Immature natural killer cell (primary cell): ENCODE measurements at places on chromosomes 7 and 10.

GRCh38 chr7:120877701-120878100 lies 19.8 kb upstream of the TSPAN12 start:
- no peak for DNase-seq

DNA sequence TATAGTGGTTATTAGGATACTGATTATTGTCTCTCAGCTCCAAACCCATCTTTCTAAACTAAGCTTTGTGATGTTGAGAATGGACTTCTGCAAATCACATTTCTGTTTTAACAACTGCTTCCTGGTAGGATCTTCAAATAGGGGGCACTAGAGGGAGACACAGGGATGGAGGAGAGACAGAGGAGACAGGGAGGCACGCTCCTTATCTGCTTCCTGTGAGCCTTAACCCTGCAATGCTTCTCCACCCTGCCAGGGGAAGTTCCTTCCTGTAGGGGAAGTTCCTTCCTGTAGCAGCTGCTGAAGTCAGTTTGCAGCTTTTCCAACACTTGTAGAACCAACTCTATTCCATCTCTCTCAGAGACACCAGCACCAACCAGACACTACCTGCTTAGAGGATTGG lies 847.2 kb downstream of the CCSER2 start:
- DNase-seq, result no peak

DNA sequence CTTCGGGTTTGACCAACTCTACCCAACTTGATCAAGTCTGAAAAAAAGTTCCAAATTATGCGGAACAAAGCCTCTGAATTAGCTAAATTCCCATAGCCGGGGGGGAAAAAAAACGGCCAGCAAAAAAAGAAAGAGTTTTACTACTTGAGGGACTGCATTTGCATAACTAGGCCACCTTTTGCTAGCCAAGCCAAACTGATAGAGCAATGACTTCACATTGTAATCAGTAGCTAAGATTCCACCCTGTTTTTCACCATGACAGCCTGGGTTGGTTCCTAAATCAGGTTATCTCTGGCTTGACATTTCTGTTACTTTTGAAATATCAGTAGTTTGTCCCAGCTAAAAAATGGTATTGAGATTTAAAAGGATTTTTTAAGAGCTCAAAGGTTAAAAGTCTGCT lies 31.4 kb upstream of the CREB3L2 start:
- no peak for DNase-seq

- DNase-seq, result no peak
Measured at GRCh38 chr10:43684292-43684559, 35.5 kb upstream of the ZNF32 start.

- peak; percentile 37 for DNase-seq
Measured at GRCh38 chr10:133400624-133401424, 6.9 kb downstream of the MTG1 start.

DNA sequence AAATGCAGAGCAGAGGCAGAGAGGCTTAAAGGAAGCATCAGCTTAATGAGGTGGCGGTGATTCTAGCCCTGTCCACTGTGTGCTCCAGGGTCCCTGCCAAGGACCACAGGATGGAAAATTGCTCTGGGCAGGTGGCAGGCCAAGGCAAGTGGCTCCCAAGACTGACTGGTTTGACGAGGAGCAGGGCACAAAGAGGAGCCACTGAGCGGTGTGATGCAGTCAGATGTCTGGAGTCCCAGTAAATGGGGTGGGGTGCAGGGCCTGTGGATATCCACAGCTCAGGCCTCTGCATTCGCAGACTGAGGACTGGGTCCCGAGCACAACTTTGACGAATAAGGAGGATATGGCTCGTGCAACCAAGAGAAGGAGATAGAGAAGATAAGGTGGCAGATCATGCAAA lies 385.6 kb downstream of the PLXNA4 start:
- DNase-seq, result no peak

- DNase-seq, result no peak
Measured at GRCh38 chr7:21944616-21945453, 864 bp downstream of the CDCA7L start.

DNA sequence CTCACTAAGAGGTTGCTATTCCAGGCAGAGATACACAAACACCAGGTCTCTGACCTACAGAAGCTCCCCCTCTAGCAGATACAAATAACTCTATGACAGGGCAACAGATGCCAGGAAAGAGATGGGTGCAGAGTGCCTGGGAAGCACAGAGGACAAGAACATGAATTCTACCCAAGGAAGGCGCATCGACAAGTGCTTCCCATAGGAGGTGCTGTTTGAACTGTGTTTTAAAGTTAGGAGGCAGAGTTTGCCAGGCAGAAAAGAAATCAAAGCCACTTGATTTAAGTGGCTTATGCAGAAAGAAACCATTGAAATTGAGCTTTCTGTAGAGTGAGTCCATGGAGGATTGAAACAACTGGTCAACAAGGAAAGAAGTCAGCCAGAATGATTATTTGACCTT lies 35.3 kb upstream of the EGR2 start:
- peak; percentile 24 for DNase-seq

DNA sequence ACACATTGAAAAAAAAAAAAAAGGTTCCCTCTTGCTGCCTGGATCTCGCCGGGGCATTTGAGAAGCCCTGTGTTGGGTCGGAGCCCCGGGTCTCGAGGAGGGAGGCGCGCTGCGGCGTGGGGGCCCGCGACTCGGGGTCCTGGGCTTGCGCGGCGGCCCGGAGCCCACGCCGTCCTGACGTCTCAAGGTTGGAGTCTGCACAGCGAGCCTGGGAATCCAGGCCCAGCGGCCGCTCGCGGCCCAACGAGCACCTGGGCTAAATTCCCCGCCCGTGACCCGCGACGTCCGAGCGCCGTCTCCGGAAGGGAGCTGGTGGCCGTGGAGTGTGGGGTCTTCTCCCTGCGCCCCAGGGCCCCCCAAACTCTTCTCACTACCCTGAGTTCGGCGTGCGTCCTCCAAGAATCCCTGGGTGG lies 1.4 kb upstream of the CTBP2 start:
- DNase-seq, result no peak
